ENCODE measurements at places on chromosomes 16 and 17.

DNA sequence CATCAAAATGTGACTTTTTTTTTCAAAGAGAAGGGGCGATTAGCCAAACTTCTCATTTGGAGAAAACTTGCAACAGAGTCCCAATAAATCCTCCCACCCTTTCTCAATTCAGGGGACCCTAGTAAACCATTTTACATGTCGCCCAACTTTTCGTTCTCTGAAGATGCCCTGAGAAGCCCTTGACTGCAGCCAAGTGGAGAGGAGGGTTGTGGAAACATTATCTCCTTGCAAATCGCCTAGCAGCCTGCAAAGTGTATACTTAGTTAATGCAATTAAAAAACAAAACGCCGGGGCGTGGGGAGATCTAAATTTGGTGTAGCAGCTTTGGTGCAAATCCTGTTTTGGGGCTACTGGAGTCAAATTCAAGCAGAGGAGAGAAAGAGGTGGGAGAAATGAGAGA is 1.2 kb upstream of the SHISA9 start:
- no peak for DNase-seq

- DNase-seq = no peak
Measured at GRCh38 chr16:49854796-49855203, 1.1 kb downstream of the ZNF423 start.

DNA sequence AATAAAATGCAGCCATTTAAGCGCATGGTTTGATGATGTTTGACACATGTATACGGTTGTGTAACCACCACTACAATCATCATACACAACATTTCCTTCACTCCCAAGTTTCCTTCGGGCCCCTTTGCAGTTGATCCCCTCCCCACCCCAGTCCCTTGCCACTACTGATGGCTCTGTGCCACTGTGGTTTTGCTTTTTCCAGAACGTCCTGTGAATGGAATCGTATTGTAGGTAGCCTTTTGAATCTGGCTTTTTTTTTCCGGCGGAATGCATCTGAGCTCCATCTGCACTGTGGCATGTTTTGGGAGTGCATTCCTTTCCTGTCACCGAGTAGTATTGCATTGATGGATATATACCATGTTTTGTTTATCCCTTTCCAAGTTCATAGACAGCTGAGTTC is 15.1 kb upstream of the MAP2K3 start:
- DNase-seq = no peak

DNA sequence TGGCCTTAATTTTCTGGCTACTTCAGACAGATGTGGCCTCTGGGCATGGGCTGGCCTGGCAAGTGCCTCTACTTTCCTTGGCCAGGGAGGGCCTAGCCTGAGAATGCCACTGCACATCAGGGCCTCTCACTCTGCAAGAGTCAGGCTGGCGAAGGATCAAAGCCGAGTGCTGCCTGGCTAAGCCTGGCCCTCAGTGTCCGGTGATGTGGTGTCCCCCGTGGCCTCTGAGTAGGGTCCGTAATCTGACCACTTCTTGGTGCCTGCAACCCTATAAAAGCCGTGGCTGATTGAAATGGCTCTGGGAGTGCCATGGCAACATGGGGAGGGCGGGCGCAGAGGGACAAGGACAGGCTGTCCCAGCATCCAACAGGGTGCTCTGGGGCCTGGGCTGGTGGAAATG is 30.2 kb downstream of the TBX4 start:
- DNase-seq = no peak

Measured in stimulated activated CD4-positive, alpha-beta T cell treated with anti-CD3 and anti-CD28 coated beads, TNF-alpha, amount 100 ng/mL, for 48 hours (primary cell).